Progenitor cell of endocrine pancreas (in vitro differentiated cells): ENCODE measurements at places on chromosomes 13 and 19. TPM values are rescaled to one million over a fixed set of nuclear protein-coding genes. Genes with fewer than 3 reads are reported as not detected.
A peak's percentile ranks its signal among the peaks of the same experiment; 100 is the strongest.

Gene UCHL3
- 39.6 and 43.0 TPM in 2 replicates for total RNA-seq

DNA sequence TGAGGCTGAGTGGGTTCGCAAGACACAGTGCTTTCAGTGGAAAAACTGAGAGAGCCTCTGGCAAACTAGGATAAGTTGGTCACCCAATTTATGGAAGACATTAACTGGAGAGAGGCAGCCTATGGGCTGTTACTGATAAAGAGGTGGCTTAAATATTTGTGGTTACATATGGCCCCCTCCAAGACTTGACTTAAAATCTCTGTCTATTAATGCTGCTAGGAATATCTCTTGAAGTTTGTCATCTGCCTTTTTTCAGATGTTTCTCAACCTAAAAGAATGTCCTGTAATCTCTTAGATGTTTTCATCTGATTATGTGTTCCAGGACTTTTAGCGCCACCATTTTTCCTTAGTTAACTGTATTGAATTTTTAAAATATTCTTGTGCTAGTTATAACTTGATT lies 54.6 kb downstream of the NAA16 start:
- H3K4me3 ChIP-seq, result no peak overlapping the region
- H3K4me1 ChIP-seq, result no peaks in the 10 kb centered on the region
- no peak for DNase-seq
- peaks cover 45% of the 10 kb centered on the region for H3K36me3 ChIP-seq

Gene CYP2F1
- total RNA-seq, result not detected in 2 replicates

Gene DPF1
- total RNA-seq, result 4.8 and 4.9 TPM in 2 replicates

Gene LRRC8E
- 3.6 and 3.9 TPM in 2 replicates for total RNA-seq

DNA sequence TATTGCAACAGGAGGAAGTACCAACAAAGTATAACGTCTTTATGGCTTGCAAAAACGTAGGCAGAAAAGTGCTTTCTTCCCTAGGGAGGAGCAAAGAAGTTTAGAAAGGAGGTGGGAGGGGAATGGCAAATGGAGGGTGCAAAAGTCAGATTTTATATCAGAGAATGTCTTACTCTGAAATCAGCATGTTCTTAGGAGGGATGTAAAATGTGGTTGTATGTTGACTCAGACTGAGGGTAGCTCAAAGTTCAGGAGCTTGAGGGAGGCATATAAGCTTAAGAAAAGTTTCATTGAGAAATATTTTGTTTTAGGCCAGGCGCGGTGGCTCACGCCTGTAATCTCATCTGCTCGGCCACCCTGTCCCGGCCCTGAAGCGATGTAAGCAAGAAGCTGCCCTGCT lies 1.7 kb downstream of the ZNF90 start:
- H3K27ac ChIP-seq, result peak overlapping the region; percentile 29
- peak overlapping the region; percentile 95 for H3K4me3 ChIP-seq
- peaks cover 40% of the 10 kb centered on the region for H3K4me1 ChIP-seq
- no peaks in the 10 kb centered on the region for H3K36me3 ChIP-seq
- DNase-seq, result no peak

DNA sequence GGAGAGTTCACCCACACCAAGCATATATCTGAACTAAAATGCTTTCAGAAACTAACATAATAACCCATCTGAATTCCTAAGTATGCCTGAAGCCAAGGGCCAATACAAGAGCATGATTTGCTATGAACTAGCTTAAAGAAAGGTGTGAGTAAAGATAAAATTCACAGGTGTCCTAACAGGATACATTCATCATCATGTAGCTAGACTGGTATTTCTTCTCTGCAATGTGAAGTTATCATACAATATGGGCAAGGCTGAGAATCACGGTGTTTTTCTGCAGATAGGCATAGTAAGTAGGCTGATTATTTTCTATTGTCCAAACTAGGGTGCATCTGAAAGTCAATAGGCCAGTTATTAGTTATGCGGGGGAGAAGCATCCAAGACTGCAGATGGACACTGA lies 63.1 kb downstream of the STK24 start:
- H3K27me3 ChIP-seq, result no peaks in the 10 kb centered on the region
- peaks cover 24% of the 10 kb centered on the region for H3K36me3 ChIP-seq
- H3K4me1 ChIP-seq, result peaks cover 19% of the 10 kb centered on the region
- H3K4me3 ChIP-seq, result no peak overlapping the region
- no peak for DNase-seq

Gene LIM2
- not detected in 2 replicates for total RNA-seq

Gene BRSK1
- total RNA-seq, result 67.6 and 68.7 TPM in 2 replicates

- no peak for DNase-seq
- peaks cover 4% of the 10 kb centered on the region for H3K4me1 ChIP-seq
- H3K27ac ChIP-seq, result no peak overlapping the region
- peaks cover 4% of the 10 kb centered on the region for H3K27me3 ChIP-seq
Measured at GRCh38 chr13:76853481-76853880, 32.7 kb downstream of the KCTD12 start.

DNA sequence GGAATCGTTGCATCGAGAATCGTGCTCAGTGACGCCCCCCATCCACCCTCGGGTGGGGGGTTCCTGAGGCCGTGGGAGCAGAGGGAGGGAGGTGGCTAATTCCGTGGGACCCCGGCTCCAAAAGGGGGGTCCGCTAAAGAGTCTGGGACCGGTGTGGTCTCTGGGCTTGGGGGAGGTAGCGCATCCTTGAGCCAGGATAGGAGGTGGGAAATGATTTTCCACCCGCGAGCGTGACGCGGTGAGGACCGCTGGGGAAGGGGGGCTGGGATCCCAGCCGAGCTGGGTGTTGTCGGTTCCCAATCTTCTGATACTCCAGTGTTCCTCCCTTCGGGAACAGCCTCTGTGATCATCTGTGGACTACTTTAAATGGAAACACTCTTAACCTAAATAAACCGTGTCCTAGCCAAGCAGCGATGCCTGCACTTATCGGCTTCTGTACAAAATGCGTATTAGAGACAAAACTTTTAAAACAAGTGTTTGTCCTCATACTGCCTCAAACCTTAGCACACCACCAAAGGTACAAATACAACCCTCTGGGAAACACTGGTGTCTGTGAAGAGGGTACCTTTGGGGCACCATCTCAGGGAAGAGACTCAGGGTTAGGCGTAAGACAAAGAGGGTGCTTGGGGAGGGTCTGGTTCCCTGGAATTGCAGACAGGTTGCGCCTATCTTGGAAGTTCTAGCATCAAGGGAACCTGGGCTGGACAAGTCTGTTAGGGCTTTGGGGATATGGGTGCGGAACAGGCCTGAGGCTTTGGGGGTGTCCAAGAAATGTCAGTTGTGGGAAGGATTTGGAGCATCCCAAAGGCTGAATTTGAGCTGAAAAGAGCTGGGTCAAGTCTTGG lies 16.0 kb downstream of the KCNC3 start:
- peaks cover 7% of the 10 kb centered on the region for H3K36me3 ChIP-seq
- H3K27ac ChIP-seq, result peak overlapping the region; percentile 73
- H3K4me3 ChIP-seq, result peak overlapping the region; percentile 79

Gene SERPINE3
- total RNA-seq, result not detected in 2 replicates

DNA sequence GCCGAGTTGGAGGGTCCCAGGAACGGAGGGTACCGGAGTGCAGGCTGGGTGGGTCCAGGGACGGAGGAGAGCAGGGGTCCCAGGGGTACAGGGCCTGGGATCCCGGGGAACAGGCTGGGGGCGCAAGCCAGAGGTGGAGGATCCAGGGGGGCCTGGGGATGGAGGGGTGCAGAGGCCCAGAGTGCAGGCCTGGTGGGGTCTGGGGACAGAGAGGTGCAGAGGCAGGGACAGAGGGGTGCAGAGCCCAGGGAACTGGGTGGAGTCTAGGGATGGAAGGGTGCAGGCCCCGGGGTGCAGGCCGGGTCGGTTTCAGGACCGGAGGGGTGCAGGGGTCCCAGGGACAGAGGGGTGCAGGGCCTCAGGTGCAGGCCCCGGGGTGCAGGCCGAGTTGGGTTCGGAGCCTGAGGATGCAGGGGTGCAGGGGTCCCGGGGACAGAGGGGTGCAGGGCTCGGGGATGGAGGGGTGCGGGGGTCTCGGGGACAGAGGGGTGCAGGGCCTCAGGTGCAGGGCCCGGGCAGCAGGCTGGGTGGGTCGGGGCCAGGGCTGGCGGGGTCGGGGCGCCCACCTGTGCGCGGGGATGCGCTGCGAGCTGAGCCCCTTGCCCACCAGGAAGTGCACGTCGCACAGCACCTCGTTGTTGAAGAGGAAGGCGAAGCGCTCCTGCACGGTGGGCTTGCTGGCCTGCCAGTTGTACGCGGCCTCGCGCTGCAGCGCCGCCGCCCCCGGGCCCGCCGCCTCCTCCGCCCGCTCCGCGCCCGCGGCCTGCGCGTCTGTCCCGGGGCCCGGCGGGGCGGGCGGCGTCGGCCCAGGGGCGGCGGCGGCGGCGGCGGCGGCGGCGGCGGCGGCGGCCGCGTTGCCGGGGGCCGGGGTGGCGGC lies 545 bp downstream of the BTBD2 start:
- H3K4me3 ChIP-seq, result peak overlapping the region; percentile 68
- no peak for DNase-seq
- H3K27ac ChIP-seq, result no peak overlapping the region
- no peaks in the 10 kb centered on the region for H3K27me3 ChIP-seq
- peaks cover 2% of the 10 kb centered on the region for H3K4me1 ChIP-seq

- no peaks in the 10 kb centered on the region for H3K27me3 ChIP-seq
- H3K27ac ChIP-seq, result peak overlapping the region; percentile 97
- DNase-seq, result no peak
- peaks cover 41% of the 10 kb centered on the region for H3K4me1 ChIP-seq
- peaks cover 31% of the 10 kb centered on the region for H3K36me3 ChIP-seq
- H3K4me3 ChIP-seq, result peak overlapping the region; percentile 100
Measured at GRCh38 chr19:5624741-5625278, 1.9 kb downstream of the SAFB start.

Gene TRPM4
- 16.9 and 17.7 TPM in 2 replicates for total RNA-seq

GRCh38 chr19:55461974-55462626 lies 658 bp upstream of the ISOC2 start:
- no peaks in the 10 kb centered on the region for H3K36me3 ChIP-seq
- no peak for DNase-seq
- H3K4me1 ChIP-seq, result peaks cover 18% of the 10 kb centered on the region
- H3K27ac ChIP-seq, result peak overlapping the region; percentile 92
- peaks cover 17% of the 10 kb centered on the region for H3K27me3 ChIP-seq

DNA sequence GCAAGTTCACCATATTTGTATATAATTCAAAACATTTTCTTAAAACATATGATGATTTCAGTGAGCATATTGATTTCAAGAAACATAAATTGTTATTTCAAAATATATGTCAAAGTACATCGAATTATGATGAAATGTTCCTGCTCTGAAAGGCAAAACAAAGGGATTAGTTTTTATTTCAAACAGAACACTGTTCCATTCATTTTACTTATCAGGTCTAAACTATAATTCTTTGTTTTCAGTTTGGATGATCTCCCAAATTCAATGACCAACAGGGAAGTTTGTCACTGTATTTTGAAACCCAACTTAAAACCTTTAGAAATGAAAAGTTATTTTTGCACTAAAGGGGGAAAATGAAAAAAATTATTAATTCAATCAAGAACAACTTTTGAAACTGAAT lies 610.2 kb downstream of the SLITRK1 start:
- peaks cover 4% of the 10 kb centered on the region for H3K4me1 ChIP-seq
- no peak for DNase-seq
- no peak overlapping the region for H3K4me3 ChIP-seq
- H3K27ac ChIP-seq, result no peak overlapping the region
- no peaks in the 10 kb centered on the region for H3K36me3 ChIP-seq

Gene ZFR2
- 3.5 and 3.9 TPM in 2 replicates for total RNA-seq

DNA sequence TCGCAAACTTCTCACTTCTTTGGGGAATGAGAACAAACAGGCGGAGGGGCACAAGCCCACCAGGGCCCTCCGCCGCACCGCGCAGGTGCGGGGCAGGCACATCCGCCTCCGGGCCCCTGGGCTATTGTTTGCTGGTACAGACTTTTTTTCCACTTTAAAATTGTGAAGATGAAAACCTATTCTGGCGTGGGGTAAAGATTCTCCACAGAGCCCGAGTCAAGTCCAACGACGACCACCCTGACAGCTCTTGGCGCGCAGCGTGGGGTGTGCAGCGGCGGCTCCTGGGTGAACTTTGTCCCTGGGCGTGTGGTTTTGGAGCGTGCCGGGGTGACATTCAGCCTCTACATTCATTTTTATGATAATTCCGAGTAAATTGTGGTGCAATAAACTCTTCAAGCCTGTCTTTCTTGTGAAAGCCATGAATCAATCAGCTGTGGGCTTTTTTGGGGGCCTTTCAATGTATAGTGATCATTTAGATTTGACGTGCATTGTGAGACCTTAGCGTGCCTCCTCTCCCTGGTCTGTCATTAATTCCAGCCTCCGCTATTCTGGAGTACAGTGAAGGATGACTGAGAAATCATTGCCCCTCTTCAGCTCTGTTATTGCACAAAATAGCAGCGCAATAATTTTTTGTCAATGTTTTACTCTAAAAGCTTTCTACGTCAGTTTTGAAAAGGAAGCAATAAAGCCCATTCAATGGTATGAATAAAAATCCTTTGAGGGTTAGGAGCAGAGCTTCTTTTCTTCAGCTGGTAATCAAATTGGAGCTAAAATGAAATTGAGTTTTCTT lies 90.0 kb downstream of the TEX29 start:
- H3K36me3 ChIP-seq, result no peaks in the 10 kb centered on the region
- peaks cover 4% of the 10 kb centered on the region for H3K4me1 ChIP-seq
- DNase-seq, result no peak

Gene MBD3L3
- not detected in 2 replicates for total RNA-seq

Gene SLC6A16
- total RNA-seq, result 10.5 and 11.8 TPM in 2 replicates

DNA sequence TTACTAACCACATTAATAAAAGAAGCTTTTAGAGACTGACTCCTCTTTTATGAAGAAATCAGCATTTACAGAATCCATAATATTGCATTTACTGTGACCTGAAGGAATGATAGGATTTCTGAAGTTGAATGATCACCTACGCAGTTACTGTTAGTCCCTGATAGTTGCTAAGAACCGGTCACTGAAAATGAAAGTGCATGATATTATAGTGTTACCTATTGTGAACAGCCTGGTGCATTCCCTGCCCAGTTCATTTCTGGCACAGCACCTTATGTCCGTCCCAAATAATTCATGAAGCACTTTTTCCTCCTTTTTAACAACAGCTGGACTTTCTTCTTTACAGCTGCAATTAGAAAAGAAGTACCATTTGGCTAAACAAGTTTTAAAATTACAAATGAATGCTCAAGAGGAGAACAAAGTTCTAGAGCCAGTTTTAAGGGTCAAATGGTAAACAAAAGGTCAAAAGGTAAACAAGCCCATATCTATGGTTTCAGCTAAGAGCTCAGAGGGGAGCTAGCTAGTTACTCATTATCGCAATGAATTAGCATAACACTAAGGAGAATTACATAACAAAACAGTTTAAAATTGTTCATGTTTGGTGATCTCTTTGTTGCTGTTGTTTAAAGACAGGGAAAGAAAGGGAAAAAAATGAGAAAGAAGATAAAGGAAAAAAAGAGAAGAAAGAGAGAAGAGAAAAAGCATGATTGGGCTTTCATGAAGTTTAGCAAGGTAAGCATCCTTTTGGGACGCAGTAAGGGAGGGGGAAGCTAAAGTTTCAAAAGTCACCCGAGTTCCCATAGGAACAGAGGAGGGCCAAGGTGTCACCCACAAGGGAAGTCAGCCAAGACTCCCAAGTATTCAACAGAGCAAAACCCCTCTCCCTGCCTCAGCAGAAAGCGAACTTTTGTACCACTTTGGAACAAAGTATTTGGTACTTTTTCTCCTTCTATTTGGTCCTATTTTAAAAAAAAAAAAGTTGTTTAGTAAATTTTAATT lies 50.2 kb downstream of the FLT3 start:
- no peak for DNase-seq
- H3K4me1 ChIP-seq, result peaks cover 17% of the 10 kb centered on the region
- H3K27me3 ChIP-seq, result no peaks in the 10 kb centered on the region

GRCh38 chr13:101892296-101892695 lies 439.8 kb downstream of the ITGBL1 start:
- no peaks in the 10 kb centered on the region for H3K27me3 ChIP-seq
- DNase-seq, result no peak
- no peak overlapping the region for H3K4me3 ChIP-seq
- no peaks in the 10 kb centered on the region for H3K36me3 ChIP-seq
- no peak overlapping the region for H3K27ac ChIP-seq
